ENCODE measurements at places on chromosomes 11 and 22.

DNA sequence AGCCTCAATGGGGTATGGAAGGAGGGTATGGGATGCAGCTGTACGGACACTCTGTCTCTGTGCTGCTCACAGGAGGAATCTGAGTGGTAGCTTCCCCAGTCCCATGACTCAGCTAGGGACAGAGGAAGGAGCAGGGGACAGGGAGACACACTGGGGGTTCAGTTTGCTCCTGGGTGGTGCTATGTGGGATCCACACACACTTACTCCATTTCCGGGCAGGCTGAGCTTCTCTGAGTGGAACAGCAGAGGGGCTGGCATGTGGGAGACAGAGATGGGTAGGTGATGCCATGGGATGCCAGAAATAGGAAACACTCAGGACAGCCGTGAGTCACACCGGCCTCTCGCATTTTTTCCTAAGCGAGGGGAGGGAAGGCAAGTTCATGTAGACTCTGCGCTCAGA lies 59.2 kb upstream of the KIRREL3 start:
- no peak for DNase-seq

DNA sequence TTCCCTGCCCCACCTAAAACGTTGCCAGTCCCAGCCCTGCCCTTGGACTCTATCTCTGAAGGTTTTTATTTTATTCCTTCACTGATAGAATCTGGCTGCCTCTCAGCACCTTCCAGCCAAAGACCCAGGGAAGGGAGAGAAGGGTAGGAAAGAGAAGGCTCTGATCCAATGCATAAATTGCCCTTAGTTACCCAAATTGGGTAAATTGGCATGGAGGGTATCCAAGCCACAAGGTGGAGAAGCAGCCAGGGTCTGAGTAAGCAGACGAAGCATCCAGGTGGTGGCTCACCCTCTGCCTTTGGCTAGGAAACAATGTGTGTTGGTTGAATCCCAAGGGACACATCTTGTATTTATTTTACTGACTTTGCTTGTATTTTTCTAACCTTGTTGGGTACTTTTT lies 89.0 kb downstream of the FEZ1 start:
- DNase-seq, result no peak

GRCh38 chr11:79071190-79071589 lies 369.6 kb downstream of the TENM4 start:
- no peak for DNase-seq

GRCh38 chr11:563066-563811 lies 2.5 kb downstream of the RASSF7 start:
- DNase-seq, result no peak

GRCh38 chr11:111309215-111309915 lies 11.0 kb downstream of the POU2AF3 start:
- DNase-seq, result no peak

- DNase-seq, result no peak
Measured at GRCh38 chr11:995752-996420, 40.6 kb downstream of the MUC6 start.

- no peak for DNase-seq
Measured at GRCh38 chr11:63918507-63919191, 1.7 kb upstream of the RCOR2 start.

- no peak for DNase-seq
Measured at GRCh38 chr11:115716601-115717529, 212.7 kb upstream of the CADM1 start.

DNA sequence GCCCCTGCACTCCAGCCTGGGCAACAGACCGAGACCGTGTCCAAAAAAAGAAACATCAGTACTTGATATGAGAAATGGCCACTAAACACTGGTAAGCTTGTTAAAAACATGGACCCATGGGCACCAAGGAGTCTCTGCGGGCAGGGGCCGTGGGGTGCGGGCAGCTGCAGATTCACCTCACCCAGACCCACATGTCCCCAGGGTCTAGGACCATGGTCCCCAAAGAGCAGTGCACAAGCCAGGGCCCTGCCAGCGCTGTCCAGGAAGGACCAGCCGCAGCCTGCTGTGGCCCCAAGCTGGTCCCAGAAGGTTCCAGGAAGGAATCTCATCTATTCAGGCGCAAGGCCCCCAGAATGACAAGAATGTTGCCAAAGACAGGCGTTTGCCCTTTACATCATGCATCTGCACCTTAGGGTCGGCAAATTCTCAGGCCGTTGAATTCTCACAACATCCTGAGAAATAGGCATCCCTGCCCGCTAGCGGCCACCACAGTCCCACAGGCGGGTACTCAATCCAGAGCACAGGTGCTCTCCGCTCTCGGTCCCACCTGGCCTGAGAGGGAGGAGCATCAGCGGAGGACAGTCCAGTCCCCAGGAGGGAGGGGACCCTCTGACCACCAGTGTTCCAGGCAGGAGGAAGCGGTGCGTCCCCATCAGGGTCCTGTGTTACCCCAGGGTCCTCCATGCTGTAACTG lies 9.5 kb downstream of the YPEL1 start:
- DNase-seq, result no peak

DNA sequence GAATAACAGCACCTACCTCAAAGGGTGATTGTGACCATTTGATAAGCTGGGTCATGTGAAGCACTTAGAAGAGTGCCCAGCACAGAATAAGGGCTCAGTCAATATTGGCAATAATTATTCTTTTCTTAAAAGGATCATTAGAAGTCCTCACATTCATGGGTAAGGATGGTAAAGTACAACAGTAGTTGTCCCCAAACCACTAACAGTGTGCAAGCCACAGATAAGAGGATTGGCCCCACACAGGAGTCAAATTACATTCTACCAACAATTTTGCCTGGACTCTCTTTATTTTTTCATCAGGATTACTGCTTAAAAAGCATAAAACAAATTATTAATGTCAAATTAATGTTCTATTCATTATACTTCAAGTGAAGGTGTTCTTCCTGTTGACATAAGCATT lies 271.5 kb upstream of the PDGFD start:
- no peak for DNase-seq

DNA sequence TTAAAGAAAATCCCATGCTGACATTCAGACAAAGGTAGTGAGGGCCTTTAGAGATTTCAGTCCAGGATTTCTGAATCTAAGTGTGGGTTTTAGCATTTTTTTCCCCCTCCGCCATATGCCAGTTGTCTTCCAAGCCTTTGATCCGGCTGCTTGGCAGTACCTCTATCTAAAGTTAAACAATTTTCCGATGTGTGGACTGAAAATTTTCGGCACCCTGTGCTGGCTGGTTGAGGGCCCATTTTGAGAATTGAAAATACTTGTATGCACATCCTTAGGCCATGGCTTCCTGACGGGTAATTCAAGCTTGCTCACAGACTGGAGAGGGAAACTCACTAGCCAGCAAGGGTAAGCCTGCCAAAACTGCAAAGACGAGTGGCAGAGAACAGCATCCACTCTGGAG lies 131.9 kb upstream of the NARS2 start:
- DNase-seq, result no peak

GRCh38 chr11:47411884-47412746 lies 3.7 kb downstream of the SLC39A13 start:
- no peak for DNase-seq

GRCh38 chr22:48319321-48320047 lies 1508.2 kb downstream of the BRD1 start:
- no peak for DNase-seq

- no peak for DNase-seq
Measured at GRCh38 chr11:65305501-65306268, 9.0 kb upstream of the CDC42EP2 start.

DNA sequence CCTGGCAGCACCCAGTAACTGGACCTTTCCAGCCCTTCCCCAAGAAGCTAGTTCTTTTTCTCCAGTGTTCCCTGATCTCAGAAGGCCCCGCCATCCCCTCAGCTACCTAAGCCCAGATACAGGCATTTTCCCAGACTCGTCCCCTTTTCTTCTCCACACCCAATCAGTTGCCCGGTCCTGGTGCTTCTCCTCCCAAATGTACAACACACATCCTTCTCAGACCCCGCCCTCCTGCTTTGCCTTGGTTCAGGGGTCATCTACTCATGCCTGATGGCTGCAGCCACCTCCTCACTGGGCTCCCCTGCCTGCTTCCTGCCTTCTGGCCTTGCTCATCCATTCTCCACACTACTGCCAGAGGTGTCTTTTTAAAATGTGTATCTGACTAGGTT lies 6.5 kb downstream of the TKFC start:
- no peak for DNase-seq

- no peak for DNase-seq
Measured at GRCh38 chr11:122922893-122923292, 40.3 kb downstream of the JHY start.

- no peak for DNase-seq
Measured at GRCh38 chr11:79110321-79110720, 330.5 kb downstream of the TENM4 start.
